ENCODE measurements at places on chromosomes 16 and 17. TPM values are rescaled to one million over a fixed set of nuclear protein-coding genes. Genes with fewer than 3 reads are reported as not detected.

- DNase-seq: no peak
Measured at GRCh38 chr16:81544700-81545271, 100.2 kb downstream of the CMIP start.

DNA sequence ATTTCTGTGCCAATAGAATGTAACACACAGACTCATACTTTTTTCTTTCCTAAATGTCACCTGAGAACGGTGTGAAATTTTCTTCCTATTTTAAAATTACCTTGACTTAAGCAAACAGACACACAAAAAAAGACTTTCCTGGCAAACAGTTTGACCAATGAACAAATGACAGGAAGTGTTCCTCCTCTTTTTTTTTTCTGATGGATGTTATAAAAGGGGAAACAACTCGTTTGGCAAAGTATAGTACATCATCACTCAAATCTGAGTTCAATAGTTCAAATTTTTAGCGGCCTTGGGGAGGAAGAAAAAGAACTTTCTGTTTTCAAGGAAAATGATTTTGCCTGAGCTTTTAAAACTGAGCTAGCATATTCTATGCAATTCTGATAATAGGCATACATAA is 19.8 kb downstream of the HS3ST3A1 start:
- DNase-seq: no peak

DNA sequence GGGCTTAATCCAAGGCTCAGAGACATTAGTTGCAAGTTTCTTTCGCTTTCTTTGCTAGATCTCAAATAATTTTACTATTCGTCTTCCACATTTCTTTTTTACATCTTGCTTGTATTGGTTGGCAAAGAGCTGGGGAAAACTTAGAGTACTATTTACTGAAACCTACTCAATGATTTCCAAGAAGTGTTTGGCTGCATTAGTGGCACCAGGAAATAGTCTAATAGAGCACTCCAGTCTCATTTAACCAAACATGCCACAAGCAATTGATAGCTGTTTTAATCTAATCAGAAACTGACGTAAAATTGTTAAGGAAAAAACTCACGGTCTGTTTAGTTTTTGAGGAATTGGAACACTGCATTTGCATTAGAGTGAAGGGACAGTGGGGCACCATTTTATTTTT is 29.0 kb downstream of the NUP93 start:
- DNase-seq: no peak

KRT33A gene
- not detected for total RNA-seq

GRCh38 chr17:81184555-81184954 is 18.5 kb upstream of the AATK start:
- DNase-seq: no peak

AGRP gene
- total RNA-seq: not detected

DNA sequence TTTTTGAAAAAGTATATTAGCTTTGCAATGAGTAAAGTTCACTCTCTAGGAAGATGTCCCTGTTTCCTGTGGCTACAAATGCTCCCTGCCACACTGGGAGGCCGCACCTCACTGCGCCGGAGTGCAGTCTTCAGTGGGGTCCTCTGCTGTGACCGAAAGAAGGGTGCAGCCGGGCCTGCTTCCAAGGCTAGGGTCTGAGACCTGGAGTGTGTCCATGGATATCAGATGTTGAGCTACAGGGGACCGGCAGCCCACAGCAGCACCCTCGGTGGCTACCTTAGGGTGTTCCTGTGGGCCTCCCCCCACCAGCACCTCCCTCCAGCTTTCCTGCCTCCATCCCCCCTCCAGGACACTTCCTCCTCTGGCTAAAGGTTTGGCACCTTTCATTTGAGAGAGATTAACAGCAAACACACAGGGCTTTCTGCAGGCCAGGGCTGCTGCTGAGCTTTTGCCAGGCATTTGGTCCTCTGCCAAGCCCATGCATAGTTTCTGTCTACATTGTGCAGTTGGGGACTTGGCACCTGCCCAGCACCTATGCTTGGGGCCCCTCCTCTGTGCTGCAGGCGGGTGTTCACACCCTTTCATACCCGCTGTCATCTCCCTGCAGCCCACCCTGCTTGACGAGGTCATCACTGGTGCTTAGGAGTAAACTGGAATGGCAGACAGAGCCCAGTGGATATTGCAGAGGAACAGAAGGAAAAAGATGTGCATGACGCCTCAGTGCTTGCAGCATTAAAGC is 33.8 kb upstream of the CRISPLD2 start:
- no peak for DNase-seq

Measured in pulmonary artery endothelial cell (primary cell).